Stimulated activated naive CD8-positive, alpha-beta T cell treated with anti-CD3 and anti-CD28 coated beads, Interleukin-15, amount 100 ng/mL, for 72 hours (primary cell): ENCODE measurements at places on chromosomes 4 and X.

DNA sequence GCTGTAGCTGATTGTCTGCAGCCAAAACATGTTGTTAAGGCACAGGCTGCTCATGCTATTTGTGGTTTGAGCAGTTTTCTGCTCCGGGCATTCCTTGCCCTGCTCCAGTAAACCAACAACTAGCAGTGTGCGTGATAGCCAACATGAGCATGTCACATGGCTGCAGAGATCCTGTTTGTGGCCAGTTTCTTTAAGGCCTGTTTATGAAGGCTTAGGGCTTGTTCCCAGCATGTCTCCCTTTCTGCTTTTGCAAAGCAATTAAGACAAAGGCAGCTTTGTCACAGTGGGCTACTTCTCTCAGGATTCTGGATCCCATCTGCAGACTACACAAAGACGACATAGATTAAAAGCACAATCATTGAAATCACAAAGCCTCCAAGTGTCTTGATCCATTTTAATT, 160.5 kb downstream of the ZNF518B start:
- no peak for DNase-seq

DNA sequence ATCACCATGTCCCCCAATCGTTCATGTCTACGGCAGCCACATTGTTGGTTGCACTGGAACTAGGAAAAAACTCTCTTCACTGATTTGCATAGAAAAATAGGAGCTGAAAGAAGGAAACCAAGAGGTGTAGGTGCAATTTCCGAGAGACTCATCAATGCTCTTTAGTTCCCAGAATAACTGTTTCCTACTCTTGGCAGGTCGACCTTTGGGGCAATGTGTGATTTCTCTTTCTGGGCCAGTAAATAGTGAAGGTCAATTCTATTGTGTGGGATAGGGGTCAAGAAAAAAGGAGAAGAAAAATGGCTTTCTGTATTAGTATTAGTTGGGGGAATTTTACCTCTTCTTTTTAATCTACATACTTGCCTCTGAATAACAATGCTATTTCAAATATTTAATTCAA, 55.9 kb upstream of the PDE5A start:
- DNase-seq = no peak

DNA sequence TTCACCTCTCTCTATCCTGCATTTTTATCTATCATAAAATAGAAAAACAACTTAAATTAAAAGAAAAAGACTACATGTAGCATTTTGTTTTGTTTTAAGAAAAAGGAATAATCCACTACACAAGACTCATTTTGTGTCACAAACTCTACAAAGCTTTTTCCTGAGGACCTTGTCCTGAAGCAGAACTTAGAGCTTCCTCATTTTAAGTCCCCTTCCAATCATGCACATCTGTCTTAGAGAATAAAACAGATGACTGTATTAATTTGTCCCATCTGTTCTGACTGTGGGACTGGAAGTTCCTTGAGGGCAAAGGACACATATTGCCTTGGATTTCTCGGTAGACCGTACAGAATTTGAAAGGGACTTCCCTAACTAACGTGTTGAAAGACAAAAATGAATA, 218.5 kb downstream of the COL25A1 start:
- no peak for DNase-seq

DNA sequence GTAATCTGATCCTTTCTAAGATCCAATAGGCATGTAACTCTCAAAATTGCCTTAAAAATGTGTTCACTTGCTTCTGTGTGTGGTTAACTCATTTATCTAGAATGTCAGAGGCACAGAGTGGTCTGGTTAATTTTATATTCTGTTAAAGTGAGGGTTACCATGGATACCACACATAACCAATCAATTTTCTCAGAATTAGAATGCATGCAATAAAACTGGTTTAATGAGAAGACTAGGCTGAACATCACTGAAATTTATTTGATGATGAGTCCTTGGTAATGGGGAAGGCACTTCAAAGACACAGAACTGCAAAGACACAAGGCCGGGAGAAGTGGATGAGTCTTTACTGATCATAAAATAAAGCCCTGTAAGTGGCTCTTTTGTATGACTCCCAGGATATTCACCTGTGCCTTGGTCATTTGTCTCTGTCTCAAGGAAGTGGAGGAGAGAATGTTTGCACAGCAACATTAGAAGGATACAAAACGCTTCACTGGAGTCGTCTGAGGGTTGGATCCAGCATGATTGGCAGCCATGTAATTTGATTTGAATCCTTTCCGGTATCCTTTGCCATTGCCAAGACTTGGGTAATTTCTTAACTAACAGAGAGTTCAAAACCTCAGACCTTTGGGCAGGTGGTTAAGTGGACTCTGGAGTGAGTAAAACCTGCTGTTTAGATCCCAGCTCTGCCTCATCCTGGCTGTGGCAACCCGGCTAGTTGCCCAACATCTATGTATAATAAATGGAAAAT, 94.0 kb upstream of the RBPJ start:
- no peak for DNase-seq

GRCh38 chr4:147381749-147382148, 99.1 kb upstream of the EDNRA start:
- DNase-seq = no peak

- peak; percentile 4 for DNase-seq
Observed at GRCh38 chrX:75746891-75747639, 38.0 kb downstream of the MAGEE2 start.

GRCh38 chr4:138298431-138298830, 56.3 kb upstream of the SLC7A11 start:
- no peak for DNase-seq
